ENCODE measurements at places on chromosomes 2 and 18.
A peak's percentile ranks its signal among the peaks of the same experiment; 100 is the strongest.

GRCh38 chr2:199764273-199764800 is 86.7 kb downstream of the FTCDNL1 start:
- peak; percentile 8 for DNase-seq

GRCh38 chr2:226797289-226797988 is 2.2 kb downstream of the IRS1 start:
- DNase-seq = no peak

GRCh38 chr18:44876755-44877154 is 196.1 kb downstream of the SETBP1 start:
- no peak for DNase-seq

DNA sequence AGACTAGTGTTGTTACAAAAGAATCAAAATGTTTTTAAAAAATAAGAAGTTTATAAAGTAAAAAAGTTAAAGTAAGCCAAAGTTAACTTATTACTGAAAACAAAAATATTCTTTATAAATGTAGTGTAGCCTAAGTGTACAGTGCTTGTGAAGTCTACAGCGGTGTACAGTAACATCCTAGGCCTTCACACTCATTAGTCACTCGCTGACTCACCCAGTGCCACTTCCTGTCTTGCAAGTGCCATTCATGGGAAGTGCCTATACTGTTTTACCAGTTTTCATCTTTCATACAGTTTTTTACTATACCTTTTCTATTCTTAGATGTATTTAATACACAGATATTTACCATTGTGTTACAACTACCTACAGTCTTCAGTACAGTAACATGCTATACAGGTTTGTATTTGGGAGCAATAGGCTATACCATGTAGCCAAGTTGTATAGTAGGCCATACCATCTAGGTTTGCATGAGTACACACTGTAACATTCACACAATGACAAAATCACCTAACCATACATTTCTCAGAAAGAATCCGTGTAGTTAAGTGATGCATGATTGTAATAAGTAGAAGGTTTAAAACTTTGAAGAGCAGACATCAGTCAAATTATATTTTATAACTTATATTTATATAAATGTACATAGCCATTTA is 13.4 kb downstream of the SERPINB7 start:
- no peak for DNase-seq

GRCh38 chr18:8812631-8813030 is 107.3 kb downstream of the MTCL1 start:
- DNase-seq = no peak

GRCh38 chr18:59957957-59958356 is 58.2 kb downstream of the PMAIP1 start:
- DNase-seq = no peak

GRCh38 chr2:217150236-217150635 is 290.4 kb upstream of the TNP1 start:
- no peak for DNase-seq
